IMR-90 (cell line): ENCODE measurements at places on chromosomes 2 and 18.

GRCh38 chr2:127194447-127194846 lies 25.7 kb downstream of the CYP27C1 start:
- H3K27ac ChIP-seq, result peak overlapping the region; percentile 60; the same call in 1 of the 2 replicates
- DNase-seq, result no peak
- no peak overlapping the region for H3K4me3 ChIP-seq
- H3K27me3 ChIP-seq, result no peaks in the 10 kb centered on the region; the same call in 1 of the 2 replicates
- peaks cover 8% of the 10 kb centered on the region for H3K4me1 ChIP-seq
- H3K36me3 ChIP-seq, result no peaks in the 10 kb centered on the region

DNA sequence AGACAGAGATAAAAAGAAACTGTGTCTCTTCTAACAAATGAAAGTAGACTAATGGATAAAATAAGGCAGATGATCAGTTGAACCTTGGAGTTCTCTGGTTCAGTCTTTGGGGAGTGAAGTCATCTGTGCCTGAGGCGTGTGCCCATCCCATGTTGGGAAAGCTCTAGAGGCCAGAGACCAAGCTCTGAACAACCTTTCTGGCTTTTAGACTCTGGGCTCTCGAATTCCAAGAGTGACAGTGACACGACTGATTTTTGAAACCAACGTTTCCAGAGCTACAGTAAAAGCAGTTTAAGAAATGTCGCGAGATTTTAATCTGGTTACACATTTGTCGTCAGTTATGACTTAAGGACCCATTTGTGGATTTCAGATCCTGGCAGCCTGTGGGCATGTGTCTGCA lies 83.7 kb upstream of the APCDD1 start:
- H3K27ac ChIP-seq, result no peak overlapping the region
- DNase-seq, result no peak
- peaks cover 10% of the 10 kb centered on the region for H3K4me1 ChIP-seq
- H3K27me3 ChIP-seq, result no peaks in the 10 kb centered on the region

DNA sequence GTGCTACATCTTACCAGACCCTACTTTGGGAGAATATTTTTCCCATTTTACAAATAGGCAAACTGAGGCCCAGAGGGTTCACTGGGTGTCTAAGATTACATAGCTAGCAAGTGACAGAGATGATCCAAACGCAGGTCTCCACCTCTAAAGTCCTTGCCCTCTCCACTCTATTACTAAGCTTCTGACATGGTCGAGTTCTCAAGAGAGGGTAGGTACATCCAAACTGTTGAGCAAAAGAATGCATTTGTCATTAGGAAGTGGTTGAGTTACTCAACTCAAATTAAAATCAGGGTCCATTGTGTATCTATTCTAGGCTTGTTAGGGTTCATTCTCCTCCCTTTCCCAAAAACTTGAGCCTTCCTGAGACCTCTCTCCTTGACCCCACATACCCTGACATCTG lies 680.6 kb upstream of the FANCL start:
- DNase-seq, result peak; percentile 12
- H3K4me1 ChIP-seq, result peaks cover 22% of the 10 kb centered on the region; the same call in 1 of the 2 replicates
- H3K36me3 ChIP-seq, result no peaks in the 10 kb centered on the region
- no peak overlapping the region for H3K4me3 ChIP-seq
- H3K27me3 ChIP-seq, result no peaks in the 10 kb centered on the region

DNA sequence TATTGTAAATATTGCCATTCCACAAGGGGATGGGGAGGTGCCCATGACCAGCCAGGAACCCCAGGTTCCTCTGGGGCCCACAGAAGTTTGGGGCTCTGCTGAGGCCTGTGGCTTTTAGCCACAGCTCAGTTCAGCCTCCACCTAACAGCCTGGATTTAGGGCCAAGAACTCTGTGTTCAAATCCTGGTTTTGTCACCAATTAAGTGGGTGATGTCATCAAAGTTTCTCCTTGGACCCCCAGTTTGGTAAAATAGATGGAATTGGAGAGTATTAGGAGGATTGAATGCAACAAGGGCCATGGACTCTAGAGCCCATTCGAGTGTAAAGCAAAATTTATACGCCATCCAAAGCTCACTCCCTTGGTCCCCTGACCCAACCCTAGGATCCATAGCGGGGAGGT lies 3.2 kb upstream of the FEV start:
- H3K4me1 ChIP-seq, result no peaks in the 10 kb centered on the region
- H3K27ac ChIP-seq, result no peak overlapping the region
- no peaks in the 10 kb centered on the region for H3K36me3 ChIP-seq
- no peak for DNase-seq
- H3K27me3 ChIP-seq, result peaks cover 95% of the 10 kb centered on the region
- no peak overlapping the region for H3K4me3 ChIP-seq

DNA sequence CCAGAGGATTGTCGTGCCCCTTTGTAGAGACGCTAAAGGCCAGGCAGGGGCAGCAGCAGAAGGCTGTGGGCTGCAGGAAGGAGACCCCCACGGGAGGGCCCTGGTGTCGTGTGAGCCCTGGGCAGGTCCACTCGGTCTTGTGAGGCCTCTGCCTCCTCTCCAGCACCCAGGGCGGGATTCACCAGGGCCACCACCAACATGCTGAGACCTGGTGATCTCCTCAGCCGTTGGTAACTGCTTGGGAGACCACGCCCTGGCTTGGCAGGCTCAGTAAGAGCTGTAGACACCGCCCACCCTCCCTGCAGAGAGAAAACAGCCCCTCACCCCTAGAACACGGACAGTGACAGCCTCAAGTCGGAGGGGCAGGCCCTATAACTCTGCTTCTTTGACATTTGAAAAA lies 21.1 kb downstream of the MBP start:
- no peaks in the 10 kb centered on the region for H3K36me3 ChIP-seq
- no peaks in the 10 kb centered on the region for H3K27me3 ChIP-seq
- DNase-seq, result no peak
- no peak overlapping the region for H3K4me3 ChIP-seq

DNA sequence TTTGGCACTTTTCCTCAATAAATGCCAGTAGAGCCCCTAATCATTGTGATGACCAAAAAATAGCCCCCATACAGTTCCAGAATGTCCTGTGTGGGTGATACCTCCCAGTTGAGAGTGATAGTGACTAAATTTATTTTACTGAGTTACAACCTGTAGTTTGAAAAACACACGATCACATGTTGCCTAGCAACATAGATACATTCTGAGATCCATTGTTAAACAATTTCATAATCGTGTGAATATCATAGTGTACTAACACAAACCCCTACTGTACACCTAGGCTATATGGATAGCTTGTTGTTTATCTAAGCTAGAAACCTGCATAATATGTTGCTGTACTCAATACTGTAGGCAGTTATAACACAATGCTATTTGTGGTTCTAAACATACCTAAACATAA lies 30.6 kb downstream of the KCMF1 start:
- H3K4me1 ChIP-seq, result peaks cover 7% of the 10 kb centered on the region
- H3K36me3 ChIP-seq, result no peaks in the 10 kb centered on the region

GRCh38 chr18:54945576-54946125 lies 13.6 kb downstream of the CCDC68 start:
- no peaks in the 10 kb centered on the region for H3K36me3 ChIP-seq
- no peak for DNase-seq
- H3K27ac ChIP-seq, result peak overlapping the region; percentile 77

DNA sequence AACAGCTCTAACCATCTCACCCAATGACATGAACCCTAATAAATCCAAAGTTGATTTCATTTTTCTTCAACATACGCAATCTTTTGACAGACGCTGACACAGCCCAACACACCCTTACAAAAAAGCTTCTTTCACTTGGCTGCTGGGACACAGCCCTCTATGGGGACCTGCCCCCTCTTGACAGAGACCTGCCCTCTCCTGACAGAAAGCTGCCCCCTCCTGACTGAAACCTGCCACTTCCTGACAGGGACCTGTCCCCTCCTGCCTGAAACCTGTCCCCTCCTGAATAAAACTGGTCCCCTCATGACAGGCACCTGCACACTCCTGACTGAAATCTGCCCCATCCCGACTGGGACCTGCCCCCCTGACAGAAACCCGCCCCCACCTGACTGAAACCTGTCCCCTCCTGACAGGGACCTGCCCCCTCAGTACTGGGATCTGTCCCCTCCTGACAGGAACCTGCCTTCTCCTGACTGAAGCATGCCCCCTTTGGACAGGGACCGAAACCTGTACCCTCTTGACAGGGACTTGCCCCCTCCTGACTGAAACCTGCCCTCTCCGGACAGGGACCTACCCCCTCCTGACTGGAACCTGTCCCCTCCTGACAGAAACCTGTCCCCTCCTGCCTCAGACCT lies 87.9 kb downstream of the PXDN start:
- no peak for DNase-seq
- H3K4me3 ChIP-seq, result no peak overlapping the region
- peaks cover 47% of the 10 kb centered on the region for H3K36me3 ChIP-seq
- H3K27me3 ChIP-seq, result no peaks in the 10 kb centered on the region
- H3K4me1 ChIP-seq, result peaks cover 32% of the 10 kb centered on the region
- peak overlapping the region; percentile 42 for H3K27ac ChIP-seq

- H3K4me1 ChIP-seq, result peaks cover 10% of the 10 kb centered on the region
- no peaks in the 10 kb centered on the region for H3K27me3 ChIP-seq
- H3K36me3 ChIP-seq, result no peaks in the 10 kb centered on the region
- H3K27ac ChIP-seq, result peak overlapping the region; percentile 89
- H3K4me3 ChIP-seq, result no peak overlapping the region
Measured at GRCh38 chr2:20501974-20502373, 55.1 kb downstream of the RHOB start.

GRCh38 chr2:233075966-233076339 lies 15.8 kb downstream of the INPP5D start:
- H3K27me3 ChIP-seq, result peaks cover 5% of the 10 kb centered on the region
- no peaks in the 10 kb centered on the region for H3K4me1 ChIP-seq
- no peaks in the 10 kb centered on the region for H3K36me3 ChIP-seq
- no peak overlapping the region for H3K27ac ChIP-seq
- DNase-seq, result no peak
- no peak overlapping the region for H3K4me3 ChIP-seq

DNA sequence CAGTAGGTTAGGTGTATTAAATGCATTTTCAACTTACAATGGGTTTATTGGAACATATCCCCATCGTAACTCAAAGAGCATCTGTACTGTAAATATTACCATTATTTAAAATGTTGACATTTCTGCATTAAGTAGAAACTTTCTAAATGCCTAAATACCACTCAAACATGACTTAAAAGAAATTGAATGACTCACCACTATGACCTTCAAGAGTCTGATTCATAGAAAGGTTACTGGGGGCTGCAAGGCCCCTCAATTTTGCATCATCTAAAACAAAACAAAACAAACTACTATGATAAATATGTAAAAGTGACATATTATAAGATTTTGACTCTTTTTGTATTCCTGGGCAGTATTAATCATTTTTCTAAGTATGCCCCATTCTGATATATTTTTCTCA lies 7.6 kb downstream of the WDR35 start:
- DNase-seq, result peak; percentile 30
- no peaks in the 10 kb centered on the region for H3K4me1 ChIP-seq
- H3K27ac ChIP-seq, result no peak overlapping the region
- H3K27me3 ChIP-seq, result no peaks in the 10 kb centered on the region
- no peak overlapping the region for H3K4me3 ChIP-seq
- peaks cover 8% of the 10 kb centered on the region for H3K36me3 ChIP-seq

DNA sequence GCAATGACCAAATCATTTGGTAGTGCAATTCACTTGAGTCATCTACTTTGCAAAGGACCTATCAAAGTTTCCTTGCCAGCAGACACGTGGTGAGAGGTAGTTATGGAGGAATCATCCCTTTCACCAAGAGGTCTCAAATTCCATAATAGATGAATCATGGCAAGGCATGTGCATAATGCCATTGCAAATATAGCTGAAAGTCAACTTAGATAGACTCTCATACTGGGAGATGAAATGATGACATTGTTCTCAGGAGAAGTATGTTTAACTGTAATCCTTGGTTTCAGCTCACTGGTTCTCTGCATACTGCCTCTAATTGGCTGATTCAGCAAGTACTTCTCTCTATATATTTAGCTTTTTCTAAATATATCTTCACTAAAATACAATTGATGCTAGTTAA lies 57.2 kb downstream of the CALCRL start:
- no peak overlapping the region for H3K27ac ChIP-seq
- H3K27me3 ChIP-seq, result no peaks in the 10 kb centered on the region
- DNase-seq, result peak; percentile 87
- no peaks in the 10 kb centered on the region for H3K4me1 ChIP-seq
- no peaks in the 10 kb centered on the region for H3K36me3 ChIP-seq

- H3K4me1 ChIP-seq, result no peaks in the 10 kb centered on the region
- DNase-seq, result no peak
- no peak overlapping the region for H3K27ac ChIP-seq
Measured at GRCh38 chr18:29311580-29311979, 1134.7 kb upstream of the CDH2 start.

DNA sequence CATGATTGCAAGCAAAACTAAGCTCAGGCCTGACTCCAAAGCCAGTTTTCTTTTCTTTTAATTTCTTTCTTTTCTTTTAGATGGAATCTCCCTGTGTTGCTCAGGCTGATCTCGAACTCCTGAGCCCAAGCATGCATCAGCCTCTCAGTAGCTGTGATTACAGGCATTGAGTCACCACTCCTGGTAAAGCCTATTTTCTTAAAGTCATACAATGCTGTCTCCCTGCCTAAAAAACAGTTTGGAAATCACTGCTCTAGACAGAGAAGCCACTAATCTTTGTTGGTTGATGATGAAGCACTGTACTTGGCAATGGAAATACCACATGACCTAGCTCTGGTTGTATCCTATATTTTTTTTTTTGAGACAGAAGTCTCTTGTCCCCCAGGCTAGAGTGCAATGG lies 33.1 kb upstream of the ZNF532 start:
- peak; percentile 69 for DNase-seq
- no peak overlapping the region for H3K4me3 ChIP-seq
- no peaks in the 10 kb centered on the region for H3K27me3 ChIP-seq

GRCh38 chr2:8662239-8662879 lies 19.5 kb upstream of the ID2 start:
- peak; percentile 90 for DNase-seq
- H3K36me3 ChIP-seq, result no peaks in the 10 kb centered on the region
- no peak overlapping the region for H3K4me3 ChIP-seq
- peak overlapping the region; percentile 68 for H3K27ac ChIP-seq

- H3K27me3 ChIP-seq, result no peaks in the 10 kb centered on the region
- H3K4me1 ChIP-seq, result no peaks in the 10 kb centered on the region
- H3K27ac ChIP-seq, result no peak overlapping the region
- no peak for DNase-seq
- H3K4me3 ChIP-seq, result no peak overlapping the region
Measured at GRCh38 chr2:207913772-207914358, 111.5 kb downstream of the PLEKHM3 start.

DNA sequence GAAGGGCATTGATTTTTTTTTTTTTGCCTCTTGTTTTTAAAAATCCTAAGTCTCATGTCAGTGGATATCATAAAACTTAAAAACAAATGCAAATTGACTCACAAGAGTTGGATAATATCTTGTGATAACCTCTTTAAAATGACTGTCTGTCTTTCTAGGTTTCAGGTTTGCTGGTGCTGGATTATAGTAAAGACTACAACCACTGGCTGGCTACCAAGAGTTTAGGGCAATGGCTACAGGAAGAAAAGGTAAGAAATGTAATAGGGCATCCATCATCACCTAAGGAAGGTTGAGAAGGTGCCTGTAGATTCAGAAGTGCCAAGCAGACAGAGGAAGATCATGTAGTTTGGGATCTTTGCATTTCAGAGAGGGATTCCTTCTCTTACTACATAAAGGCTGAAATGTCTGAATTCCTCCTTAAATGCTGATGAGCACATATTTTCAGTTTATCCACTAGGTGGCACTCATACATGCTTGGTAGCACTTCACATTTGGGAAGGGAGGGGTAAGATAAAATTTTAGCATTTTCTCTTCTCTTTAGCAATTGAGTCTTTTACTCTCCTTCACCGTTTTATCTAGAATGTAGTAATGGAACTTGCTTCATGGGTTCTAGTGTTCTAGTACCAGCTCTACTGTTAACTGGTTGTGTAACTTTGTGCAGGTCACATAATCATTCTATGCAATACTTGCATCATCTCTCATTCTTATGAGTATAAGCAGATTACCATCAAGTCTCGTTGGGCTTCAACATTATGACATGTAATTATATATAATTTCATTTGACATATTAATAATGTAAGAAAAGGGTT lies 21.1 kb downstream of the CPS1 start:
- no peak overlapping the region for H3K4me3 ChIP-seq
- H3K4me1 ChIP-seq, result no peaks in the 10 kb centered on the region
- H3K36me3 ChIP-seq, result no peaks in the 10 kb centered on the region
- DNase-seq, result peak; percentile 59
